ENCODE measurements at places on chromosomes 4 and X.

DNA sequence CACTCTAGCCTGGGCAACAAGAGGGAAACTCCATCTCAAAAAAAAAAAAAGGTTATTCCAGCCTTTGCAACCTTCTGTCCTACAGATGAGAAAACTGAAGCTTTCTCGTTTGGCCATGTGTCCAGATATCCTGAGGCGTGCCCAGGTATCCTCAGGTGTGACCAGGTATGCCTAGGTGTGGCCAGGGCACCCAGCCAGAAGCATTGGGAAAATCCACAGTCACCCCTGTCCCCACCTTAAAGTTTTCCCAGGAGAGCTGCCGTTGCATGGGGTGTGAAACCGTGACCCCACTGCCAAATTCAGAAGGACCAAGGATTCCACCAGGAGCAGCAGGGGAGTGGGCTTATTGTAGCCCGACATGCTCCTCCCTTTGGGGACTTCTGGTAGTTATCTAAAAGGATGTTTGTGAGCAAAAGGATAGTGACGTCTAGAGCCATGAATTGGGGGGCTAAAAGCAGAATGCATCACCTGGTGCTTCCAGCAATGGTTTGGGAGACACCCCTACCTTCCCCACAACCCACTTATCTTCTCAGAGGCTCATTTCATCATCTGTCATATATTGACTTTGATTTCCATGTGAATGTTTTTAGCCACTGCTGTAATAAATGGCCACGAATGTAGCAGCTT is 4.0 kb upstream of the DHRSX start:
- no peak for DNase-seq

GRCh38 chr4:99811850-99812249 is 4.8 kb upstream of the DAPP1 start:
- peak; percentile 76 for DNase-seq

DNA sequence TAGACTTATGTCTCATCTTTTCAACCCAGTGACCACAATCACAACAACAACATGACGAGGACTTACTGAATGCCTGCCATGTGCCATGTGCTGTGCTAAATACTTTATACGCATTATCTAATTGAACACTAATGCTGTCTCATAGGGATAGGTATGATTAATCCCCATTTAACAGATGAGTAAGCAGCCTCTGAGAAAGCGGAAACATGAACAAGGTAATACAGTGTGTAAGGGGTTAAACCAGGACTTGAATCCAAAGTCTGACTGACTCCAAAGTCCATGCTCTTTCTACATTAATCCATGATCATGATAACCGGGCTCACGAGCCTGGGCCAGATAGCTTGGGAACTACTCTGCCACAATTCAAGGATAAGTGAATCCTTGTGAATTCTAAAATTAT is 105.3 kb upstream of the MBNL3 start:
- DNase-seq, result no peak

- no peak for DNase-seq
These were observed 466.1 kb upstream of the GRID2 start for GRCh38 chr4:91837608-91838029.

DNA sequence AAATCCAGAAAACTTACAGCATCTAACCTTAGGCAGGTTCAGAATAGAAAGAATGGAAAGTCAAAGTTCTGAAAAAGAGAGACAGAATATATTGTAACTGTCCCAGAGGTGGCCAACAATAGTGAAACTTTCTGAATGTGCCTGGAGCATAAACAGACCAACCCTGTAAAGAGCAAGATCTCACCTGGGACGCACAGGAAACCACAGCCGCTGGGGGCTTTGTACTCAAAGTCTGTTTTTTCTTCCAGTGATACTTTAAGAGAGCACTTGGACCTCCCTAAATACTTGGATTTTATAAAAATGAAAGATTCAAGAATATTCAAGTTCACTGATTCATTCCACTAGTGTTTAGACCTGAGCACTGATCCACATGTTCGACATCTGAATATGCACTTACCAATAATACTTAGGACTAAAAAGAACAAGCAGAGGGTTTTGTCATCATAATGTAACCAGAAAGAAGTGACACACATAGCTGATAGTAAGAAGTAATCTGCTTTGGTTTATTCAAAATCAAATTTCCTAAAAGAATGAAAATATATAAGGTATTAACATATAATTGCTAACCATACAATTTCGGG is 35.3 kb downstream of the ARAP2 start:
- DNase-seq, result peak; percentile 46

- DNase-seq, result no peak
These were observed 317.5 kb upstream of the GRIA3 start for GRCh38 chrX:122866532-122866931.

GRCh38 chr4:36399762-36400353 is 118.4 kb downstream of the DTHD1 start:
- DNase-seq, result peak; percentile 65

GRCh38 chr4:170025523-170026252 is 507 bp downstream of the MFAP3L start:
- DNase-seq, result no peak

- no peak for DNase-seq
These were observed 10.9 kb downstream of the CEP135 start for GRCh38 chr4:55959655-55960054.

DNA sequence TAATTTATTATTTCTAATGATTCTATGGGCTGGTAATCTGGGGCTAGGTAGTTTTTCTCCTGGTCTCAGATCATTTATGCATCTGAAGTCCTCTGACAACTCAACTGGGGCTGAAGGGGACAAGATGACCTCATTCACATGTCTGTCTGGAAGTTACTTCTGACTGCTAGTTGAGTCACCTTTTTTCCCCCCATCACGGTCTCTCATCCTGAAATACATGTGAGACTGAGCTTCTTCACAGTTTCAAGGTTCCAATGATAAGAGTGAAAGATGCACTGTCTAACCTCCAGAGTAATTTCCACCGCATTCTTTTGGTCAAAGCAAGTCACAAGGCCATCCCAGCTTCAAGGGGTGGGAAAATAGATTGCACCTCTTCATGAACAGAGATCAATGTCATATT is 356.7 kb upstream of the RPS6KA3 start:
- DNase-seq, result no peak

- no peak for DNase-seq
These were observed 11.3 kb downstream of the FGFRL1 start for GRCh38 chr4:1022739-1023066.

- peak; percentile 51 for DNase-seq
These were observed 492.9 kb downstream of the INPP4B start for GRCh38 chr4:142353149-142353738.

DNA sequence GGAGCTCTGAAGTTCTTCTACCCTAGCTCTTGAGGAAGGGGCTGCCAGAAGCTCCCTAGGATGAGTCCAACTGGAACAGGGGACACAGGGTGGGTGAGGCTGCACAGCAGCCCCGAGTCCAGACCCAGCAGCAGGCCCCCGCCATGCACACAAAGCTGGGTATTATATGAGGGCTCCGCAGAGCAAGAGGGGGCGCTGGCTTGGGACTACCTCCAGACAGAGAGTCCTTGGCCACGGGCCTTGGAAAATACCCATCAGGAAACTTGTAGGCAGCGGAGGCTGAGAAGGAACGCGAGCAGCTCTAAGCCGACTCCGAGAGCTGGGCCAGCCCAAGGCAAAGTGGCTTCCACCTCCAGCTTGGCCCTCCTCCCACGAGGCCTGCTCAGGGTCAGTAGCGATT is 8.1 kb downstream of the HCFC1 start:
- no peak for DNase-seq

- DNase-seq, result no peak
These were observed 102.7 kb upstream of the TBC1D9 start for GRCh38 chr4:140858897-140859296.

DNA sequence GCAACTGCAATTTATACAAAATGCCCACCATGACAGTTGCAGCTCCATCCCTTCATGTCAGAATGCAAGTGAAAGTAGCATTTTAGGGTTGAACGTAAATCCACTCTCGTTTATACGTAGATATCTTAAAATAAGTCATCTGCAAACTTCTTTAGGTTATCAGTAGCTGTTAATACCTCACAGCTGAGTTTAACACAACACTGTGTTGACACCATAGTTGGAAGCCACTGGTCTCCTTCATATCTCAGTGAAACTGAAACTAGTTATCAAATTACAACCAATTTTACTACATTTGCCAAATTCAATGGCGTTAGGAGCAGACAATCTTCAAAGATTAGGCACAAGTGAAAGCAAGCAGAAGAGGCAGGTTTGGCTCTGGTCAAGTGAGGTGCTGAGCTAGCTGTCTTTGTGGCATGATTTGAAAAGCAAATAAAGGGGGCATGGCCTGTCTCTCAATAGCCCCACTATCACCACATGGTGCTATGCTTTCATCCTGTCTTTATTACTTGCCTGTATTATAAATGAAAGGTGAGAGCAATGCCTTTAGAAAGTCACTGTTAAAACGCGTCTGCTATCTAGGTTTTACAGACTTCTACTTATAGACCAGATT is 12.3 kb downstream of the PPP3CA start:
- peak; percentile 6 for DNase-seq

- DNase-seq, result peak; percentile 60
These were observed 3.1 kb upstream of the NR3C2 start for GRCh38 chr4:148445071-148445859.

DNA sequence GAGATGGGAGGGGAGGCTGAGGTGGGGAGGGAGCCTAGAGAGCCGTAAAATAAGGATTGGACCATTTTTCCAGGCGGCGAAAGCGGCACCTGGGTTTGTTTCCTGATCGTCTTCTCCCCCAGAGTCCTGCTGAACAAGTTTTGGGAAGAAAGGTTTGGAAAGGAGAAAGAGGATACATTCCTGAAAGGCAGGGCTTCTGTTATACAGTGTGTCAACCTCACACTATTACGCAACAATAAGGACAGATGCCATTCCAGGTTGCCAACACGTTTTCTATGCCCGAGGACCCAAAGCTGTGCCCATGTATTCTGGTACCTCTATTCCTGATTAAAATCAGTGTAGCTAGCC is 658 bp downstream of the SCOC start:
- no peak for DNase-seq

- no peak for DNase-seq
These were observed 440.1 kb upstream of the SMIM31 start for GRCh38 chr4:164313853-164314252.

DNA sequence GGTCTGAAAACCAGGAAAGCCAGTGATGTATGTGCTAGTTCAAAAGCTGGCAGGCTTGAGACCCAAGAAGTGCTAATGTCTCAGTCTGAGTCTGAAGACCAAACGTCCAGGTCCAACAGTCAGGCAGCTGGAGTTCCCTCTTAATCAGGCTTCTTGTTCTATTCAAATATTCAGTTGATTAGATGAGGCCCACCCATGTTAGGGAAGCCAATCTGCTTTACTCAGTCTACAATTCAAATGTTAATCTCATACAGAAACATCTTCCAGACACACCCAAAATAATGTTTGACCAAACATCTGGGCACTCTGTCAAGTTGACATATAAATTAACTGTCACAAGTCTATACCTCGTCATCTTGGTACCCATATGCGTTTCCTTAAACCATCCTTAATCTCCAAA is 72.4 kb upstream of the IL2 start:
- no peak for DNase-seq

DNA sequence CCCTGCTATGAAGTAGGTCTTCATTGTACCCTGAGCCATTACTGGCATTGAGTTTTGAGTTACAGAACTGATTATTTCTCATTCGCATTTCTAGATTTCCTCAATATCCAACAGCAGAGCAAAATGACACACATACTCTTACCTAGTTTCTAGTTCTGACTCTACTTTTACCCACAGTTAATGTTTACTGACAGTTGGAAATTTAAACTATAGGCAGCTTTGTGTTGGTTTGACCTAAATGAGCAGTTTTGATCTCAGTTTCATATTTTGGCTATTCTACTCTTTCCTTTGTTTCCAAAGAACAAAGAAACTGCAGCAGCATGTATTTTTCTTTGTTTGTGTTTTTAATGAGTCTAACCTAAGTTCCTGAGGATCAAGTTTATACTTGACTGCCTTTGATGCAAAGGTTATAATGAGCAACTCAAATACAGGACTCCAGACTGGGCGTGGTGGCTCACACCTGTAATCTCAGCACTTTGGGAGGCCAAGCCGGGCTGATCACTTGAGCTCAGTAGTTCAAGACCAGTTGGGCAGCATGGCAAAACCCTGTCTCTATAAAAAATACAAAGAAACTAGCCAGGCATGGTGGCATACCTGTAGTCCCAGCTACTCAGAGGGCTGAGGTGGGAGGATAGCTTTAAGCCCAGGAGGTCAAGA is 30.4 kb downstream of the TXK start:
- no peak for DNase-seq

DNA sequence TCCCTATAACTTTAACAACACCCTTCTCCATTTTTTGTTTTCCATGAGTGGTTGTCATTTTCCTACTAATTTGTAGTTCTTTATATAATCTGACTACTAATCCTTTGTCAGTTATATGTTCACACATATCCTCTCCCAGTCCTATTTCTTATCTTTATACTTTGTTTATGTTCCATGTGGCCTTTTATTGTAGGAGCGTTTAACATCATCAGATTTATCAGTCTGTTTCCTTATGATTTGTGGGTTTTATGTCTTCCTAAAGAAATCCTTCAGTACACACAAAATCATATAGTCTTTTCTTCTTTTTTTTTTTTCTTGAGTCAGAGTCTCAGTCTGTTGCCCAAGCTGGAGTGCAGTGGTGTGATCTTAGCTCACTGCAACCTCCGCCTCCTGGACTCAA is 204.9 kb upstream of the SPRY1 start:
- no peak for DNase-seq

- no peak for DNase-seq
These were observed 217.9 kb downstream of the ARAP2 start for GRCh38 chr4:36026348-36026880.

- DNase-seq, result no peak
These were observed 5.4 kb upstream of the PHOX2B start for GRCh38 chr4:41753942-41754341.

- no peak for DNase-seq
These were observed 2.0 kb downstream of the CYBB start for GRCh38 chrX:37781814-37782213.

GRCh38 chr4:7222521-7222920 is 30.2 kb downstream of the SORCS2 start:
- no peak for DNase-seq

DNA sequence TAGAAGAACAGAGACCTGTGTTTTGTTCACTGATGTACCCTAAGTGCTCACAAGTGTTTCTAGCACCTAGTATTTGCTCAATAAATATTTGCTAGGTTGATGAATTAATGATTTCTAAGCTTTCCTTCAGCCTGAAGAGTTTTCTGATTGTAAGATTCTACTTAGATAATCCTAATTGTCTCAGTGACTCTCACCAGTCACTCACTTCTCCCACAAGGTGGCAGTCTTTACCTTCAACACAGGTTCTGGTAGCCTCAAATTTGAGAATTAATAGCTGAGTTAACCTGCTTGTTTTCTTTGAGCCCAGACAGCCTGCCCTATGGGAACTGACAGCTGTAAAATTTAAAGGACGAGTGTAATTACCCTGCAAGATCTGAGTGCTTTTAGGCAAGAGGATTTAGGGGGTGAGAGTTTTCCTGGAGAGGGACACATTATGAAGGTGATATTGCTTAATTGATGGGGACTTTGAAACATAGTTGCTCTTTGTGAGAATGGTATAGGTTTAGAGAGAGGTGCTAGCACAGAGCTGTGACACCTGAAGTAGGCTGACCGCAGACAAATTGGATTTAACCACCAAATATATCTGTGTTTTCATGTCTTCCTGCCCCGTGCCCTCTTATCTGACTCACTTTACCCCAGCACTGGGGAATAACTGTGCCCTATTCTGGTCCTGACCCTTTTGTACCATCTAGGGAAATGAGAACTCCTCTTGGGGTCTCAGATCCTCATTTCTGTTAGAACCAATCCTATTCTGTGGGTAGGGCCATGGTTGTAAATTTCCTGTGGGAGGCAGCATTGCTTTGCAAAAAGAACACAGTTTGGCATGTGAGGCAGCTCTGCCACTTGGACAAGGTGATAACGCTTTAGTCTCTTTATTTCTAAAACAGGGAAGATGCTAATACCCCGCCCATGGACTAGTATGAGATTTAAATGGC is 27.7 kb downstream of the CD38 start:
- peak; percentile 68 for DNase-seq

Data from CD4-positive, alpha-beta T cell treated with Interleukin-2 at 100 ng/mL for 4 hours (primary cell).